ENCODE measurements at places on chromosomes 1 and 21. TPM values are rescaled to one million over a fixed set of nuclear protein-coding genes. Genes with fewer than 3 reads are reported as not detected.

Gene KCNJ15
- 62.7 TPM for total RNA-seq

DNA sequence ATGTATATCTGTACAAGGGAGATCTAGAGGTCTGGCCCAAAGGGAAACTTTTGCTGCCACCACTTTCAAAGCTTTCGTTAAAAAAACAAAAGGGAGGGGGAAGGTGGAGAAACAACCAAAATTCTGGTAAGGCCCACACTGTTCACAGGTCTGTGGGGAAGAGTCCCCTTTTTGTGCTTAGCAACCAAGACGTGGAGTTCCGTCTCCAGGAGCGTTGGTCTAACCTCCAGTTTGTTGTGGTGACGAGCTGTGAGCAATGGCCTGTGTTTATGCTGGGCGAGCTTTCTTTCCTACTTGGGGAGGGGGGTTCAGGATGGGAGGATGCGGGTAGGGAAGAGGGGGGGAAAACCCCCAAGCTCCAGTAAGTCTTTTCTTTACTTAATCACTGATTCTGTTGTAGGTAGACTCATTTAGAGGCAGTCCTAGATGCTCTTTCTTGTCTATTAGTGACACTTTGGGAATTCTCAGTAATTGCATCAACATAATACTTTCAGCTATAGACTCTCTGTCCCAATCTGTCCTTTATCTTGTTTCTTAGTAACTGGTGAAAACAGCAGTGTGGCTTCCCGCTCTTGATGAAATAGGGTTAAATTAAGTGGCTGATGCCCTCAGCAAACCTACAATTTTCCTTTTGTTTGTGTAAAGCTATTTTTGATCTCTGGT is 1.5 kb downstream of the HIPK1 start:
- no peak for DNase-seq

GRCh38 chr1:112906150-112906698 is 49.8 kb downstream of the SLC16A1 start:
- DNase-seq: no peak

- DNase-seq: no peak
Measured at GRCh38 chr1:153608089-153608682, 4.8 kb downstream of the S100A16 start.

- no peak for DNase-seq
Measured at GRCh38 chr1:168007691-168008090, 70.8 kb upstream of the MPC2 start.

Data from lower lobe of right lung (tissue), 2 donors.